ENCODE measurements at places on chromosomes 1 and 21.

- no peak for DNase-seq
Observed at GRCh38 chr1:37841652-37842051, 17.7 kb downstream of the MTF1 start.

GRCh38 chr1:36433102-36433501, 17.1 kb downstream of the OSCP1 start:
- DNase-seq, result no peak

DNA sequence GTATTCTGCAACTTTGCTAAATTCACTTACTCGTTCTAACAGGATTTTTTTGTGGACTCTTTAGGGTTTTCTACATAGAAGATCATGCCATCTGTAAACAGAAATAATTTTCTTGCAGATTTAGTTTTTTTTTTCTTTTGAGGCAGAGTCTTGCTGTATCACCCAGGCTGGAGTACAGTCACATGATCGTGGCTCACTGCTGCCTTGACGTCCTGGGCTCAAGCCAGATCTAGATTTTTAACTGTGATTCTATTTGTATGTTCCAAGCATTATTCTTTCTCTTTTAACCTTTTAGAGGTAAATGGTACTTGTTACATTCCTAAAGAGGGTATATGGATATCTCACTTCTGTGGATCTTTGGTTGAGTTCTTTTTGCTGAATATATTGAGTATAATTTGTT, 18.6 kb downstream of the FABP3 start:
- DNase-seq, result no peak

DNA sequence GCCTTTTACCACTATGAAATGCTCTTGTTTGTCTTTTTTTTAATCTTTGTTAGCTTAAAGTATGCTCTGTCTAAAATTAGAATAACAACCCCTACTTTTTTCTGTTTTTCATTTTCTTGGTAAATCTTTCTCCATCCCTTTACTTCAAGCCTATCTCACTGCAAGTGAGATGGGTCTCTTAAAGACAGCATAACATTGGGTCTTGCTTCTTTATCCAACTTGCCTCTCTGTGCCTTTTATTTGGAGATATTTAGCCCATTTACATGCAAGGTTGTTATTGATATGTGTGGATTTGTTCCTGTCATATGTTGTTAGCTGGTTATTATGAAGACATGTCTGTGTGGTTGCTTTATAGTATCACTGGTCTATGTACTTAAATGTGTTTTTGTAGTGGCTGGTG, 41.3 kb upstream of the SSX2IP start:
- DNase-seq, result no peak

GRCh38 chr1:30054126-30054525, 669.3 kb downstream of the MATN1 start:
- no peak for DNase-seq

- DNase-seq, result no peak
Observed at GRCh38 chr1:33167650-33168447, 14.0 kb downstream of the TRIM62 start.

DNA sequence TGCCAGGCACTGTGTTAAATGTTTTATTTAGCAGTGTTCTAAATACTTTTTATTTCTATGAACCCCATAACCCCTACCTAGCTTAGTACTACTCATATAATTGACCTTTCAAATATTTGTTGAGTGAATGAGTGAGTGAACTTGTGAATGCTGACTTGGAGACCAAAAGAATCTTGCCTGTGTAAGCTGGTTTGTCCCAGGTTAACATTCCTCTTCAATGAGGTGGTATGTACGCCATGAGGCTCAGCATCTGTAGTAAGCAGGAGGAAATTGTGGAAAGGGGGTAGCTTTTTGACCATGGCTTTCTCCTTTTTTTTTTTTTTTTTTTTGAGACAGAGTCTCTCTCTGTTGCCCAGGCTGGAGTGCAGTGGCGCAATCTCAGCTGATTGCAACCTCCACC, 14.6 kb downstream of the MED18 start:
- no peak for DNase-seq

Measured in CD4-positive, alpha-beta T cell treated with Interleukin-17A for 1 hour (primary cell).